Natural killer cell treated with Interleukin-12 subunit alpha and Interleukin-12 subunit beta and Interleukin-15 and Interleukin-18, amount 100 ng/mL, for 72 hours (primary cell): ENCODE measurements at places on chromosomes 7 and 10.

DNA sequence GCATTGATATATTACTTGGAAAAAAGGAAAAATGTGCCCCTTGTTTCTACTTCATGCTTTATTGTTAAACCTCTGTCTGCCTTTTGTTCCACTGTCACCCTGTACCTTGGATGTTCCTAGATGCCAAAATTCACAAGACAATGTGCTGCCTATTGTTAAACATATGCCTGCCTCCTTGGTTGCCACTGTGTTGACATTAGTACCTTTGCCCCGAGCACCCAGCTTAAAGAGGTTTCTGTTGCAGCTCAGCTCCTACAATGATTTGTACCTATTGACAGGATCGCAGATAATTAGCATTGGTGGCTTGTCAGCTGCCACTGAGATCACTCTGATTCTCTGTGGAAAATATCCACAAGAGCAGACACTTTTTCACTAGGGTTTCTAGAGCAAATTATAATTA is 188.0 kb downstream of the KCND2 start:
- no peak for DNase-seq

DNA sequence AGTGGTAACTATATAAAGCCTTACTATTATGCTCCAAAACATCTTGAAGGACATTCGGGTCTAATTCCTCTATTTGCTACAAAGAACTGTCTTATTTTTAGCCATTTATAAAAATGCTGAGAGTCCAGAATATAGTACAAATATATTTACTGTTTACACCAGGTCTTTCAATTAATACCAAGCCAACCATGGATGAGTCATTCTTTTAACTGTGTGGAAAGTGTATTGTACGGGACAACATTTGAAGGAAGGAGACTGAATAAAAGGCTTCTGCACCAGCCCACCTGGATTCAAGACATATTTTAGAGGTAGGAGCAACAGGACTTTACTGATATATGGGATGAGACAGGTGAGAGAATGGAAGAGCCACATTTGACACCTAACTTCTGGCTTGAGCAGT is 35.4 kb downstream of the MASTL start:
- DNase-seq, result no peak

GRCh38 chr10:91632671-91633550 is at the start of gene PPP1R3C:
PPP1R3C (minus strand) TSS chr10:91633071; CDS start chr10:91632969, 102 bp downstream.
- no peak for DNase-seq

DNA sequence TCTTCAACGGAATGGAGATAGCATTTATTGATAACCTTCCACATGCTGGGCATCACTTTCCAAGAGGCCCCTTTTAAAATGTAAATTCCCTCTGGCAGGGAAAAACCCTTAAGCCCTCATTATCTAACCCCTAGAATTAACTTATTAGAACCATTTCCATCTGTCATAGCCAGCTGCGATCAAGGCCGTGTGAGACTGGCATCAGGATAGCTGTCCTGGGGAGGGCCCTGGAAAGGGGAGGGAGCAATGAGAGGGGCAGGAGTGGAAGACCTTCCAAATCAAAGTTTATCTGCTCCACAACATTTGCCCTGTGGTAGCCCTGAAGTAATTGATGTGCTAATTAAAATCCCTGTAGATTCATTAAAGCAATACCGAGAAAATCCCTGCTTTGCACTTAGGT is 45.0 kb upstream of the JAZF1 start:
- no peak for DNase-seq

DNA sequence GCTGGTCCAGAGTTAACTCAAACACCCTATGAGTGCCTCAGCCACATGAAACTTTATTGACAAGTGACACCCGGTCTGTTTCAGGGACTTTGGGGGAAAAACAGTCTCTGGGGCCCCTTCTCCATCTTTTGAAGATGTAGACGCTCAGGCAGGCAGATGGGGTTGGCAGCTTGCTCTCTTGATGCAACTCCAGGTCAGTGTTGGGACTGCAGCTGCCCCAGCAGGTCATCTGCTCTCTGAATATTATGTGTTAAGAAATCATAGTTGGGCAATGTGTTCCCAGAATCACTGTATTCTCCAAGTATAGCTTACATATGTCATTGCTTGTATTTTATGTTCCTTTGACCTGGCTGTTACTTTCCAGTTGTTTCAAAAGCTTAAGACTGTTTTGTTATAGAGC is 544.9 kb upstream of the MGMT start:
- DNase-seq, result no peak

DNA sequence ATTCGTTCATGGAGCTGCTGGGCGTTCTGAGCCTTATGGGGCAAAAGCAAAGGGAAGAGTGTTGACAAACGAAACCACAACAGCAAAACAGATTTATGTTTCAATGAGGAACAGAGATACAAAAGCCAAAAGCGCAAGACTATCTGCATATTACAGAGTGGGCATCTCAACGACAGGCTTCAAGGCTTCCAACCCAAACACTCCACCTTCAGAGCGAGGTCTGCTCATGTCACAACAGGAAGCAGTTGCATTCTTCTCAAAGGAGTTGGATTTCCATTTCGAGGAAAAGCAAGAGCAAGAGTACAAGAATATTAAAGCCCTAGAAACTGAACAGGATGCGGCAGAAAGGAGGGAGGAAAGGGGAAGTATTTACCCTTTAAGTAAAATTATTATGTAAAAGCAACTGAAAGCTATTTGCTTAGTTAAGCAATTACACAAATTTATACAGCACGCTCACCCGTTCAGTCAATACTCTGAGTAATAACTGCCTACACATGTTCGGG is 189.3 kb downstream of the ELMO1 start:
- no peak for DNase-seq

- DNase-seq, result no peak
Measured at GRCh38 chr10:24721229-24722106, 2.2 kb downstream of the ARHGAP21 start.

DNA sequence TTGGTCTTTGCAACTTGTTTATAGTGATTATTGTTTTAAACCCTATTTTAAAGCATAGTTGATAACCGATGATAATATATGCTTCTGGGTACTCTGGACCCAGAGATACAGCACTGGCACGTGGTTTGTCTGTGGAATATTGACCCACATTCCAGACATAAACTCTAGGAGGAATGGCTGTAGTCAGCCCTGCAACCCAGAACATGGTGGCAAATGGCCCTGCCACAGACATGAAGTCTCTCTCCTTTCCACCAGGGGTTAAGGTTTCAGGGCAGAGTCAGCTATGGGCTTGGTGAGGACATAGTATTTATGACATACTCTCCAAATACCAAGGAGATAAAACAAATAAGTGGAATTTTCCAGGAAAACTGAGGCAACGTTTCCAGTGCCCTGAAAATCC is 83.6 kb downstream of the NAMPT start:
- no peak for DNase-seq

- DNase-seq, result no peak
Measured at GRCh38 chr10:100008708-100009282, 952 bp downstream of the DNMBP start.

- no peak for DNase-seq
Measured at GRCh38 chr7:77450054-77450453, 33.9 kb upstream of the GSAP start.

GRCh38 chr10:127720903-127721302 is 16.1 kb upstream of the FOXI2 start:
- no peak for DNase-seq

GRCh38 chr10:11713963-11714362 is 28.2 kb upstream of the ECHDC3 start:
- no peak for DNase-seq

- no peak for DNase-seq
Measured at GRCh38 chr10:71742301-71743088, 22.9 kb upstream of the C10orf105 start.

DNA sequence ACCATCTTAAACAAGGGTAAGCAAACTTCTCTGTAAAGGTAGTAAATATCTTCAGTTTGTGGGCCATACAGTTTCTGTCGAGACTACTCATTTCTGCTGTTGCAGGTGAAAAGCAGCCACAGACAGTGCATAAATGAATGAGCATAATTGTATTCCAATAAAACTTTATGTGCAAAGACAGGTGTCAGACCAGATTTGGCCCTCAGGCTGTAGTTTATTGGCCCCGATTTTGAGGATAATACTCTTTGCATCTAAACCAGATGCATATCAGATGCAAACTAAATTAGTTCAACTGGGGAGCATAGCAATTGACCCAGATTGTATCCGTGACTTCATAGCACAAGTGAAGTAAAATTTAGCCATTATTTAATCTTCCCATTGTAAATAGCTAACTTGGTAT is 70.0 kb downstream of the SNX10 start:
- DNase-seq, result no peak

DNA sequence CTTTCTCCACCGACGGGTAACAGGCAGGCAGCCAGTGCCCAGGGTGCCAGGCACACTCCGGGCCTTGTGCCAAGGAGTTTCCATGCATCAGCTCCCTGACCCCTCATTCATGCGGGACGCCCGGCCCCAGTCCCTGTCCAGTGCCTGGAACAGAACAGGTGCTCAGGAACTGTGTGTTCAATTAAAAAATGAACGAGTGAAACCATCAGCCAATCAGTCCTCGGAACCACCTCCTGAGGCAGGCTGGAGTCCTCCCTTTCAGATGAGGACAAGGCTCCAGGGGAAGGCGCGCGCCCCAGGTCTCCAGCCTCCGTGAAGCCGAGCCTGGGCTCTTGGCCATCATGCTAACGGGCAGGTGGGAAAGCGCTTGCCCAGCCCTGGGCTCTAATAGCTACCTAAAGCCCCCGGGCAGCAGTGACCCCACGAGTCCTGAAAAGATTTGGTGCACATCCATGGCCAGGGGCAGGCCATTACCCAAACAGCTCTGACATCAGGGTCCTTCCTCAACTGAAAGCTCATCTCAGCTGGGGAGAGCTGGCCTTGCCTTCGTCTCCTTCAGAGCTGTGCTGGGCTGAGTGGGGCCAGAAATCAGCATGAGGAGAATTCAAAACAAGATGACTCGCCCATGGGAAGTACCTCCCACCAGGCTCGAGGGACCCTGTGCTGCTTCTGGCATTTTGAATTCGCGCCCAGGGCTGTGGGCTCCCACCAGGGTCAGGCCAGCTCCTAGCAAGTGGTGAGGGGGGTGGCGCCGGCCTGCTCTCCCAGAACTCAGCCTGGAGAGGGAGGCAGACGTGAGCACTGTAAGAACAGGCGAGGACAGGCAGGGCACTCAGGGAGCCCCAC is 200.5 kb downstream of the MAD1L1 start:
- peak; percentile 53 for DNase-seq

- no peak for DNase-seq
Measured at GRCh38 chr10:11756766-11757315, 14.7 kb downstream of the ECHDC3 start.

GRCh38 chr7:129469930-129470329 is 32.4 kb upstream of the SMKR1 start:
- DNase-seq, result no peak

DNA sequence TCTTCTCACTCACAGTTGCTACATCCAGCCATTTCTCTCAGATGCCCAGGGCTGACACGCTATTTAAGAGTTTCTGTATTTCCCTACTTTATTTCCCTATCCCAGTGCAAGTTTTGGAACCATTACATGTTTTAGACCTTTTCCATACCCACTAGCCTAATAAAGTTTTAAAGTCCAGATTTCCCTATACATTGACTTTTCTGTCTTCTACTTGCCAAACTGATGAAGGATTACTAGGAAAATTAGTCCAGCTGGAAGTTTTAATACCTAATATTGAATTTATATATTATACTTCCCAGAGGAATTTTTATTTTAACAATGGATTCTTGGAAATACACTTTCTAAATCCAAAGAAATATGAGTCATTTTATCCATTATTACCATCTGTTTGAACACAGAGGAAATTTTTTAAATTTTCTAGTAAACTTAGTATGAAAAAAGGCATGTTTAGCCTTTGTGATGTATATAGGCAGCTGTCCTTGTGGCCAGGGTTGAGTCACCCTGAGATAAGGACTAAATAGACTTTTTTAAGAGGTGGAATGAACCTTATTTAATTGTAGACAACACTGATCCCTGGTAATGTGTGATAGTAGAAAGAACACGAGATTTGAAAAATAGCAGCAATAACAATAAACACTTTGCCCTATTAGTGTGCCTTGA is 205.0 kb downstream of the TFEC start:
- DNase-seq, result no peak

GRCh38 chr7:29156907-29157452 is 10.6 kb upstream of the CPVL start:
- DNase-seq, result no peak

- no peak for DNase-seq
Measured at GRCh38 chr7:2660359-2661095, 27.5 kb upstream of the AMZ1 start.

DNA sequence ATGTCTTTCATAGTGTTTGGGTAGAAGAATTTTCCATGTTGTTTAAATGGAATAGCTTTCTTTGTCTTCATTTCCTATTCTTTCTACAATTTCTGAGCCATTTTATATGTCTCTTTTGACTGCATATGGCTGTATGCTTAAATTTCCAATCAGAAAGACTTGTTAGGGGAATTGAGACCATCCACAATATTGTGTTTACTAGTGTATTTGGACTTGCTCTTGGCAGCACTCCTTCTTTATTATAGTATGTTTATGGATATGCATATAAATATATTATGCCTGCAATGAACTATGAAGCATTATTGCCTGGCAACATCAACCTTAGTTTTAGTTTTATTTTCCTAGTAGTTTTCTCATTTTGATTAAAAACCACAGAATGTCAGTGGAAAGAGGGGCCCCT is 92.7 kb downstream of the NRG3 start:
- DNase-seq, result no peak

GRCh38 chr10:59627366-59628018 is 82.2 kb downstream of the SLC16A9 start:
- no peak for DNase-seq

GRCh38 chr10:97390091-97390490 is 11.0 kb downstream of the RRP12 start:
- DNase-seq, result peak; percentile 18

DNA sequence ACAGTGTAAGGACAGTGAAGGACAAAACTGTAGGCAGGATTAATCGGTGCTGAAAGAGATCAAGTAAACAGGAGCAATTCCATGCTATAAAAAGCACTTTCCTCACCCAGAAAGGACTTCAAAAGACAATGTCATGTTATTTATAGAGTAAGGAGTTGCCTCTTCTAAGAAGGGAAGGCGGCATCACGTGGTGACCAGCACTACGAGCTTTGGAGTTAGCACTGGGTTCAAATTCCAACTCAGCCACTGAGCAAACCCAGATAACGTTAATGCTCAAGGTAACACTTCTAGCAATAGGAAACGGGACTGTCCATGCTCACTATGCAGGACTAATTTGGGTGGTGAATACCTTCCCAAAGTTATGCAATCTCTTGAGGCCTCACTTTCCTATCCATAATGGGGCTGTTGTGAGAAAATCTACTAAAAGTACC is 715 bp upstream of the PANK1 start:
- no peak for DNase-seq

- DNase-seq, result no peak
Measured at GRCh38 chr7:68321776-68322496, 1276.3 kb upstream of the AUTS2 start.

DNA sequence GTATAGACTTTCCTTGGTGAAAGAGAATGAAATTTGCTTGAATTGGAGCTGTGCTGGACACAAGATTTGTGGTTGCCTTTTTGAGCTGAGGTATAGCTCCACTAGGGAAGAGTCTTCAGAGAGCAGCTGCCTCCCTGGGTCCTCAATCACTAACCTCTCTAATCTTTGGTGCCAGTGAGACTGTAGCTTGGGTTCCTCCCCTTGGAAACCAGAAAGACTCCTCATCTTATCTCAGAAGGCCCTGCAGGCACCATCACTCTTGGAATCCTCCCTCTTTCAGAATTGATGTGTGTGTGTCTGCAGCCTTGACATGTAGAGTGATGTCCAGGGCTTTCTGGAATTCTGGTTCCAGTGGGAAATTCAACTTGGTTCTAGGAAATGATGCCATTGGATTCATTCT is 426.5 kb downstream of the RPS24 start:
- no peak for DNase-seq
